Activated T-helper 1 cell treated with anti-CD3 and anti-CD28 coated beads, Interleukin-2, amount 50 U/mL, for 16 hours (primary cell): ENCODE measurements at places on chromosomes 4 and X.

GRCh38 chrX:139093201-139093600 lies 381.7 kb upstream of the FGF13 start:
- DNase-seq = no peak

DNA sequence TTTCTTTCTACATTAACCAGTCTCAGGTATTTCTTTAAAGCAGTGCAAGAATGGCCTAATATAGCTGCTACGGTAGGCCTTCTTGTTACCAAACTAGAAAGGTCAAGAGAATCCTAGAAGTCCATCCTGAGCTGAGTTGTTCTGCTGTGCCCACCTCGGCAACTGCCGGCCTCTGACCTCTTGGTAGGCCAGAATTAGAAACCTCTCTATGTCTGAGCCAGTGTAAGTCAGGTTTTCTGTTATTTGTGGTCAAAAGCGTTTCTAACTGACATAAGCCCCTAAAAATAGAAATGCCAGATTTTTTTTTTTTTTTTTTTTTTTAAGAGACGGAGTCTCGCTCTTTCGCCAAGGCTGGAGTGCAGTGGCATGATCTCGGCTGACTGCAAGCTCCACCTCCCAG lies 43.1 kb downstream of the SOWAHB start:
- no peak for DNase-seq

DNA sequence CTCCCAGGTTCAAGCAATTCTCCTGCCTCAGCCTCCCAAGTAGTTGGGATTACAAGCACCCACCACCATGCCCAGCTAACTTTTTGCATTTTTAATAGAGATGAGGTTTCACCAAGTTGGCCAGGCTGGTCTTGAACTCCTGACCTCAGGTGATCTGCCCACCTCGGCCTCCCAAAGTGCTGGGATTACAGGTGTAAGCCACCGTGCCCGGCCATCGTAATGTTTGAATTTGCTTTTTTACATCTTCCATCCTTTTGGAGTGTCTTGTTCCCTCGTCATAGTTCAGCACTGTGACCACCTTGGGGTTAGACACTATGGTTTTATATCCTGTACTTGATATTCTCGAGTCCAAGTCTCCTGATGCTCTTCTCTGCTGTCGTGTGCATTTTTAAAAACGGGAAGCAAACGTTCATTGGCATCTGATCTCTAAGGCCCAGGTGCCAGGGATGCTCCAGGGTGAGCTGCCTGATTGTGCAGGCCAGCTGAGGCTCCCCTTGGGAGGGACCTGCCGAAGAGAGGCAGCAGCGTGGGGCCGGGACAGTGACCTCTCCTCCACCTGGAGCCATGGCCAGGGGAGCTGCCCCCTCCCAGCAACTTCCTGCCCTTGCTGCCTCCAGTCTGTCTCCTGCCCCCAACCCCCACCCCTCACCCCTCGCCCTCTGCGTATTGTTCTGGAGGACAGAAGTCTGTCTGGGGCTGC lies 16.7 kb downstream of the DGKQ start:
- no peak for DNase-seq

DNA sequence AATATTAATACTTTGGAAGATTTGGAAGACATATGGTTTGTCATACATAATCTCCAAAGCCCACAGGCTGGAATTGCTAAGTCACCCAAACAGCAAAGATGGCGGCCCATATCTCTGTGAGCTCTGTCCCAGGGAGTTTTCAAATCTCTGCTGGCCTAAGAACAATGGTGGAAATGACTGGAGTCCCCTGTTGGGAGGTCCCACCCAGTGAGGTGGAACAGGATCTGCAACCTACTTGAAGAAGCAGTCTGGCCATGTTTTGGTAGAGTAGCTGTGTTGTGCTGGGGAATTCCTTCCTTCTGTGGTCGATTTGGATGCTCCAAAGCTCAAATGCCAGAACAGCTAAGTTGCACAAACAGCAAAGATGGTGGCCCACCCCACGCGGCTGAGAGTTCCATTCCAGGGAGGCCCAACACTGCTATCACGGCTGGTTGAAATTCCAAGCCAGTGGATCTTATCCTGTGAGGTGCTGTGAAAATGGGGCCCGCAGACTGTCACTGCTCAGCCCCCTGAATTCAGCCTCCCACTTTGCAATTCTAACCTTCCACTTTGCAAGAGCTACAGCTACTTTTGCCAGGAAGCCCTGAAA lies 3.2 kb upstream of the UGT2B7 start:
- DNase-seq = no peak

GRCh38 chr4:172232966-172233365 lies 419.8 kb downstream of the GALNTL6 start:
- no peak for DNase-seq

DNA sequence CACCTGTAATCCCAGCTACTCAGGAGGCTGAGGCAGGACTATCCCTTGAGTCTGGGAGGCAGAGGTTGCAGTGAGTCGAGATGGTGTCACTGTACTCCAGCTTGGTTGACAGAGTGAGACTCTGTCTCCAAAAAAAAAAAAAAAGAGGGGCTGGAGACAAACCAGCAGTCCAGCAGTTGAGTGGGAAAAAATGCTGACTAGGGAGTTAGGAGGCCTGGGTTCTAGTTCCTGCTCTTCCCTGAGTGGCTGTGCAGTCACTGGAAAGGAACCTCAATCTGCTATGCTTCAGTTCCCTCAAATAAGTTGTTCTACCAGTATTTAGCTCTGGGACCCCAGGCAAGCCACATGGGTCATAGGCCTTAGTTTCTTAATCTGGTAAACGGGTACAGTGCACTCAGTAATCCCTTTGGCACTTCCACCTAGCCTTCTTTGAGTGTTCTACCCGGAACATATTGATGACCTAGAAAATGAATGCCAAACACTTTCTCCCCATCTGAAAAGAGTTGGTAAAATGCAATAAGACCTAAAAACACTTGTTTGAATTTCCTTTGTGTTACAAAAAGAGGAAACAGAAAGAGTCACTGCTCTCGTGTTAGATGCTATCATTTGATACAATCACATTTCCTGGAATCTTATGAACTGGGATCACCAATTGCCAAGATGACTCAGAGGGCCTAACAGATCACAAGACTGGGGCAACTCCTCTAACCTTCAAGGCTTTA lies 99.3 kb upstream of the EGFL6 start:
- DNase-seq = no peak

GRCh38 chr4:146495269-146495668 lies 26.5 kb downstream of the SLC10A7 start:
- no peak for DNase-seq
